ENCODE measurements at places on chromosomes 13 and 19.

DNA sequence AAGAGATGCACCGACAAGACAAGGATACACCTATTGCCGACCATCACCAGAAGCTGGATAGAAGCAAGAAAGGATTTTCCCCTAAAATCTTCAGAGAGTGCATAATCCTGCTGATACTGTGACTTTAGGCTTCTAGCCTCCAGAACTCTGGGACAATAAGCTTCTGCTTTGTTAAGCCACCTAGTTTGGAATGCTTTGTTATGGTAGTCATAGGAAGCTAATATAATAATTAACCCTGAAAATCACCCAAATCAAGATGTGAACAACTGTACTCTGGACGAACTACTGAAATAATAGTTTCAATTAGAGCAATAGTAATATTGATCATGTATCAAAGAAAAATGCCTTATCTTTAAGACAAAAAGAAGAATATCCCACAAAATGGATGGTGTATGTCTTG, 524.6 kb downstream of the EFNB2 start:
- DNase-seq = no peak

- DNase-seq = no peak
Observed at GRCh38 chr13:24216176-24216575, 55.7 kb downstream of the SPATA13 start.

DNA sequence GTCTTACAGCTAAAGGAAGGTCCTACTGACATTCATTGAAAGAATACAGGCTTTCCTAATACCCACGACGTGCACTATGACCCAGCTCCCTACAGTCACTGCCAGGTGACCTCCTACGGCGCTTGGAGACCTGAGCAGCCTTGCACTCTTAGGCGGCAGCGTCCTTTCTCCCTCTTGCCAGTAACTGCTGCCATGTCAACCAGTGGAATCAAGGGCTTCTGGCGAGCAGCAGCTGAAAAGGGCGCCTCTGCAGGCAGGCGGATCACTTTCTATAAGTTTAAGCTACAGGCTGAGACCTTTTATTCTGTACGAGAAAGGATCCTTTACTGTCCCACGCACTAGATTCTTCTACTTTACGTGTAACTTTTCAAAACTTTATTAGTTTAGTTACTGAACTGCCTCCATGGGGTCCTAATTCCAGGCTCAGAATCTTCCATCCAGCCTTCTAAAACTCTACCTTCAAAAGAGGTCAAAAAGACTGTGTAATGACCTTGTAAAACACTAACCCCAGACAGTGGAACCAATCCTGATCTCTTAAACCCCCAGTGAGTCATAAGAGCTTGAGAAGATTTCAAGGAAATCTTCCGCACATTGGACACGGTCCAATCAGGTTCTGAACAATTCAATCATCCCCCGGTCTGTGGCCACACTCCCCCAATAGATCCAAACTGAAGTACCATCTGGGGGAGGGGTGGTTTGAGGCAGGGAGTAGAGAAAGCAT, 1.9 kb downstream of the KCTD12 start:
- DNase-seq = peak; percentile 70

- no peak for DNase-seq
Observed at GRCh38 chr13:112652512-112653070, 37.2 kb upstream of the ATP11A start.

- DNase-seq = no peak
Observed at GRCh38 chr13:97191615-97192014, 30.5 kb upstream of the MBNL2 start.

DNA sequence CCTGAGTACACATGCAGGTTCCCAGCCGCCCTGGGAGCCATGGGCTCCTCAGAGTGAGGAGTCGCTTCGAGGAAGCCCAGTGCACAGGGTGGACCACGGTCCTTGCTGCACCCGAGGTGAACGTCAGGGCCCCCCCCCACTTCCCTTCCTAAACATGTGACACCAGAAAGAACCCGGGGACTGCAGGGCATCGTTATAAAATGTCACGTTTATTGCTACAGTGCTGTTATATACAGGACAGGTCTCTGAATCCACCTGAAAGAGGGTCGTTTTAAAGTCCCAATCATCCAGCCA, 3.8 kb upstream of the UQCR11 start:
- DNase-seq = no peak

DNA sequence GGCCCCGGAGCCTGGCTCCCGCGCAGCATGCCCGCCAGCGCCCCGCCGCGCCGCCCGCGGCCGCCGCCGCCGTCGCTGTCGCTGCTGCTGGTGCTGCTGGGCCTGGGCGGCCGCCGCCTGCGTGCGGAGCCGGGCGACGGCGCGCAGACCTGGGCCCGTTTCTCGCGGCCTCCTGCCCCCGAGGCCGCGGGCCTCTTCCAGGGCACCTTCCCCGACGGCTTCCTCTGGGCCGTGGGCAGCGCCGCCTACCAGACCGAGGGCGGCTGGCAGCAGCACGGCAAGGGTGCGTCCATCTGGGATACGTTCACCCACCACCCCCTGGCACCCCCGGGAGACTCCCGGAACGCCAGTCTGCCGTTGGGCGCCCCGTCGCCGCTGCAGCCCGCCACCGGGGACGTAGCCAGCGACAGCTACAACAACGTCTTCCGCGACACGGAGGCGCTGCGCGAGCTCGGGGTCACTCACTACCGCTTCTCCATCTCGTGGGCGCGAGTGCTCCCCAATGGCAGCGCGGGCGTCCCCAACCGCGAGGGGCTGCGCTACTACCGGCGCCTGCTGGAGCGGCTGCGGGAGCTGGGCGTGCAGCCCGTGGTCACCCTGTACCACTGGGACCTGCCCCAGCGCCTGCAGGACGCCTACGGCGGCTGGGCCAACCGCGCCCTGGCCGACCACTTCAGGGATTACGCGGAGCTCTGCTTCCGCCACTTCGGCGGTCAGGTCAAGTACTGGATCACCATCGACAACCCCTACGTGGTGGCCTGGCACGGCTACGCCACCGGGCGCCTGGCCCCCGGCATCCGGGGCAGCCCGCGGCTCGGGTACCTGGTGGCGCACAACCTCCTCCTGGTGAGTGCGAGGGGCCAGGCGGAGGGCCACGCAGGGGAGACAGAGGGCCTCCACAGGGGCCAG, at the start of gene KL:
TSS of gene KL (plus strand) at position 10 of the 909 bp plus-strand sequence. CDS start at position 28, 18 bp downstream.
- DNase-seq = no peak

DNA sequence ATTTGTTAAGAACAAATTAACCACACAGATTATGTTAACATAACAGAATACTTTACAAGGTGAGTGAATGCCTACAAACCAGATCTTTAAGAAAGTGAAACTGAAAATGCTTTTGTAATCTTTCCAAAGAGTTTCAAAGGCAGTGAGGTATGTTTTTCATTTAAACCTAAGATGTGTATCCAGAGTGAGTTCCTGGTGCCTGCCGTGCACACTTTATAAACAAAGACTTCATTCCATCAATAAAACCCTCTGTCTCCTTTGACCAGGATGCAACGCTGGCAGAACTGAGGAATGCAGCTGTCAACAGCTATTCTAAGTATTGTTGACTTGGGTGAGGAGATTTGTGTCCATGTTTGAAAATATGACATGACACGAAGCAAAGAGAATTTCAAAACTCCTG, 344.6 kb downstream of the DNAJC15 start:
- DNase-seq = peak; percentile 10

- DNase-seq = peak; percentile 15
Observed at GRCh38 chr19:21568816-21569493, 63.6 kb downstream of the ZNF429 start.

GRCh38 chr19:46413262-46414031, at the start of gene CCDC8:
CCDC8 (minus strand) TSS chr19:46413564; CDS start chr19:46412810, 754 bp downstream.
- DNase-seq = peak; percentile 96

GRCh38 chr19:7751157-7751783, 3.9 kb upstream of the CD209 start:
- DNase-seq = peak; percentile 4

DNA sequence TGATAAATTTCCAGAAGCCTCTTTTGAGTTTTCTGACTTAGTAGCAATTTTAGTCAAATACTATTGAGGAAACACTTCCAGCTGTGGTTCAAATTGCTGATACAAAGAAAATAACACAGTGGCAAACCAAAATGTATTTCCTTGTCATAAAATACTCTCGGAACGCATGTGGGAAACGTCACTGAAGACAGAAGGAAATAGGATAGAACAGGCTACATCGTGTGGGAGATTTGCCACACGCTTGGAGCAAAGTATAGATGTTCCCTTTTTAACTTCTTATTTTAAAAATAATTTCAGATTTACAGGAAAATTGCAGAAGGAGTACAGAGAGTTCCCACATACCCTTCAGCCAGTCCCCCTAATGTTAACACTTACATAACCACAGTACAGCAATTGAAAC, 88.8 kb downstream of the ING1 start:
- DNase-seq = no peak

GRCh38 chr19:1929021-1929742, 11.8 kb upstream of the CSNK1G2 start:
- DNase-seq = peak; percentile 74

DNA sequence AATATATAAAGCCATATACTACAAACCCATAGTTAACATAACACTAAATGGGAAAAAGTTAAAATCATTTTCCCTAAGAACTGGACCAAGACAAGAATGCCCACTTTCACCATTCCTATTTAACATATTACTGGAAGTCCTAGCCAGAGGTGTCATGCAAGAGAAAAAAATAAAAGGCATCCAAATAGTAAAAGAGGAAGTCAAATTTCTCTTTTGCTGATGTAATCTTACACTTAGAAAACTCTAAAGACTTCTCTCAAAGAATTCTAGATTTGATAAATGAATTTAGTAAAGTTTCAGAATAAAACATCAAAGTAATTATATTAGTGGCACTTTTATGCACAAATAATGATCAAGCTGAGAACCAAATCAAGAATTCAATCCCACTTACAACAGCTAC, 678.9 kb upstream of the SLITRK5 start:
- no peak for DNase-seq

DNA sequence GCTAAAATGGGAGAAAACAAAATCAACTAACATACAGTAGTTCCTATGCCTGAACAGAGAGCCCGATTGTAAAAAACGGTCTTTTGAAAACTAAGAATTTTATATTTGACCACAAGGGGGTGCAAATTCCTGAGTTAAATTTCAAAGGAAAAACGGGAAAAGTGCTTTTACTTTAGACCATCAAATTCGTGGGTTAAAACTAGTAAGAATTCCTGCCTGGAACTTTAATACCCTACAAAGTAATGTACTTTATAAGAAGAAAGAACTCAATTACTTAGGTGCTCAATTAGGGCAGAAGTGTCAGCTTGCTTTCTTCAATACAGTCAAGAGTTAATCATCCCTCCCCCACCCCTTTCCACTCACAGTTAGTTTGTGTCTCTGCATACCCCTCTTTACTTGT, 69.8 kb downstream of the KCNRG start:
- peak; percentile 68 for DNase-seq

- DNase-seq = no peak
Observed at GRCh38 chr13:71018544-71018943, 848.5 kb downstream of the DACH1 start.

DNA sequence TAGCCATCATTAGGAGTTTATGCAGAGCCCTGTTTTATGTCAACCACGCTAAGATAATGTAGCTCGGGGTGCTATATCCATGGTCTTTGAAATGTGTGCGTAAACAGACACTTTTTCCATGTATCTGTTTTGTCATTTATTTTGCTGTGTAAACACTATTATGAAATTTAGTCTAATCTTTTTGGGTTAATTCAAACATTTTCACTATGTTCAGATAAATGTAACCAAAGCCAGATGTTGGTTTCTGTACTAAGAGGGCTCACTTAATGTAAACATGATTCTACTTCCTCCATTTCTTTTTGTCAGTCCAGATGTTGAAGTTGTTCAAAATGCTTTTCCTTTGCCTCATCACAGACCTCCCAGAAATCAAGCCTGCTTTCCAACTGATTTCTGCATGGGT, 499.5 kb upstream of the GPC6 start:
- DNase-seq = no peak

- DNase-seq = no peak
Observed at GRCh38 chr13:46360604-46361003, 26.4 kb downstream of the RUBCNL start.

DNA sequence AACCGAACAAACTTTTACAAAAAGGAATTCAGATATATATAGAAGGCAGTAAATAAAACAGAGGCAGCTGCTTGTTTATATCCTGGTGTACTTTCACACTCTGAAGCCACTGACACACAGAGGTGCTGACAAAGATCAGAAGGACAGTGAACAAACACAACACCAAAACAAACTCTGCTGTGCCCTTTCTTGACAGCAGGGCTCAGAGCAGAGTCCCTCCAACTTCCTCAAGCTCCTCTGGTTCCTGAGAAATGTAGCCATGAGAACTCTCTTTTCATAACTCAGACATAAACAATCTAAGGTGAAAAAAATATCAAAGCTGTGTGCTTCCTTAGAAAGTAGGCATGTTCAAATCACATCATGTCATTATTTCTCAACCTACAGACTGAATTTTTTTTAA, 1052.8 kb upstream of the SPRY2 start:
- no peak for DNase-seq

DNA sequence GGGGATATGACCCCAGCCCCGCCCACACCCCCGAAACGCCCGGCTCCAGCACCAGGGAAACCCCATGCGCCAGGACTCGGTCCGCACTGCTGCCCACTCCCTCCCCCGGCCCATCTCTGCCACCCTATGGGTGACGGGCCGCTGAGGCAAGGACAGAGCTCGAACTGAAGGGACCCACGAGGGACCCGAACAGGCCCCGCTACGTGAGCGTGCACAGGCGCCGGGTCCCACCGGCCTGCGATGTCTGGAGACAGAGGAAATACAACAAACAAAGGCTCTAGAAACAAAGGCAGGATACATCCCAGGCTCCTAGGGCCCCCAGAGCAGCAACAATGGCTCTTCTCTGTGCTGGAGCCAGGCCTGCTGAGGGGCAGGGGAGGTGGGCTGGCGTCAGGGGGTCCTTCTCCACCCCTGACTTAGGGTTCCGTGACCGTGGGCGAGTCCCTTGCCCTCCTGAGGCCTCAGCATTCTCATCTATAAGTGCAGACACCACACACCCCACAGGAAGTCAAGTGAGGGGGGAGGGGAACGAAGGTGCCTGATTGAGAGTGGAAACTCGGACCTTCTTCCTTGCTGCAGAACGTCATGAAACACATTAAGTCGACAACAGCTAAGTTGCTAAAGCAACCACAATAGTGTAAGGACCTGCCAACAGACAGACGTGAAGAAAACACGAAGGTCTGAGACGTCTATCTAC, 3.1 kb downstream of the ABHD17A start:
- DNase-seq = no peak

- peak; percentile 68 for DNase-seq
Observed at GRCh38 chr19:18733196-18733647, 49.7 kb downstream of the CRTC1 start.
